ENCODE measurements at places on chromosomes 12 and 14.

- peak; percentile 65 for DNase-seq
These were observed 3.6 kb upstream of the NPAS3 start for GRCh38 chr14:32934881-32935633.

DNA sequence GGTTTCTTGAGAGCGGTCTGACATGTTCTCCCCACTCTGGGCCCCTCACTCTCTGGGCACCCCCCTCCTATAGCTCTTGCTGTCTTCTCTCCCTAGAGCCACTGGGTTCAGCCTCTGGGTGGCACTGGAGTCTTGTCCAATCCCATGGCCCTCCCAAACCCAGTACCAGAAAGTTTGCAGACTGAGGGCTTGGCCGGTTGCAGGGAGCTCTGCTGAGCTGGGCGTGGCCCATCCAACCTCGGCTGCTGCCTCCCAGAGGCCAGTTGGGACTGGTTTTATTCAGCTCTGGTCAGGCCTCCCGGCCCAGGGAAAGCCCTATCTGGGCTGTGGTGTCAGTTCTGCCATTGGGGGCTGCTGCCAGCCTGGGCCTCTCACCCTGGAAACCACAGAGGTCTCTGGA is 37.9 kb downstream of the ISCA2 start:
- no peak for DNase-seq

- DNase-seq = no peak
These were observed 8.1 kb upstream of the P2RX7 start for GRCh38 chr12:121124402-121125109.

DNA sequence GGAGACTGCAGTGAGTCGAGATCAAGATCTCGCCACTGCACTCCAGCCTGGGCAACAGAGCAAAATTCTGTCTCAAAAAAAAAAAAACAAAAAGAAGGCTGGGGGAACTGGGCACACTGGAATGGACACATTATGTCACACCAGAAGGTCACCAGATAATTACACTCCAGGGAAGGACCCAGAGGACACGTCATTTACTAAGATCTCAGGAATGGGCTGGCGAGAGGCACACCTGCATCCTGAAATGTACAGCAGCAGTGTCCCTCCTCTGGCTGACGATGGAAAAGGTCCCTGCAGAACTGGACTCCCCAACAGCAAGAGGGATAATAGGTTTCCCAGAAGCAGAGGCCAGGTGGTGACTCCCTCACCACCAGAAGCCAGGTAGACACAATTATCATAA is 243.5 kb downstream of the BCL11B start:
- peak; percentile 17 for DNase-seq

- no peak for DNase-seq
These were observed 5.1 kb upstream of the MAGOHB start for GRCh38 chr12:10618338-10618987.

DNA sequence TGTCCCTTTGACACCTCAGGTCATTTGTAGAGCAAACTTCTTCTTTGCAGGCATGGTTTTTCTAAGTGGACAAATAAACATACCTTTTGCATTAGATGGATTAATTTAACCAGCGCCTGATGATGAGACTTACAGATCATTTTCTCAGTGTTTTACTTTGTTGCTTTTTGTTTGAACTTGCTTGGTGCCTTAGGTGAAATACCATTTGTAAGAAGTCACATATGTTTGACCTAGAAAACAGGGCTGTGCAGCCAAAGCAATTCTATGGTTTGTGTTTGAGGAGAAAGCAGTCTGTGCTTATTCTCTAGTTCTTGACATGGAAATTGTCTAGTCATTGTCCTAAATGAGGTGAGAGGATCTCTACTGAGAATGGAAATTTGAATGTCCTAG is 111.1 kb downstream of the DIP2B start:
- no peak for DNase-seq

DNA sequence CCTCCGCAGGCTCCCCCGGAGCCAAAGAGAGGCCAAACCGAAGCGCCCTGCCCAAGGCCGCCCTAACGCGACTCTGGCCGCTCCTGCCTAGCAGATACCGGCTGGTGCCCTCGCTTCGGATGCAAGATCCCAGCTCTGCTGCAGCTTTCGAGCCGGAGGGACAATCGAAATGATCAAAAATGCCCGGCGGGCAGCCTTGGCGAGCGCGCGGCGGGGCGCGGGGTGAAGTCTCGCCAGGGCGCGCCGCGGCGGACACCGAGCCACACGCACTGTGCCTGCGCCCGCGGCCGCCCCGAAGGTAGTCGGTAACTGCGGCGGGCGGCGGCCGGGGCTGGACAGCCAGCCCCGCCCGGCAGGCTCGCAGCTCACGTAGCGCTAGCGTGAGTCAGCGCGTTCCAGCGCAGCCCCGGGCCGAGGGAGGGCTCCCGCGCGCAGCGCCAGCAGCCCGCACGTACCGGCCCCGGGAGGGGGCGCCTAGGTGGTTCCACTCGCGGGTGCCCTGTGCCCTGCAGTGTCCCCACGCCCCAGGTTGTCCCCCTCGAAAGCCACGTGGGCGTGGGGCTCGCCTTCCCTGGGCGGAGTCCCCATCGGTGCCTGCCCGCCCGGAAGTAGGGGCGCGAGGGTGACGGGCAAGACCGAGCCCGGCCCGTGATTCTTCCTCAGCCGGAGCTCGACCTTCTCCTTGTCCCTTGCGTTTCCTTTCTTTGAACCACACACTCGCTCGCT is 109.2 kb upstream of the EGLN3 start:
- peak; percentile 87 for DNase-seq
